Activated CD4-positive, alpha-beta T cell treated with anti-CD3 and anti-CD28 coated beads, Interleukin-2, Interleukin-4, amounts not matched to agents 100 ng/mL and 50 ng/mL, durations not matched to agents 16 hours and 8 hours (primary cell): ENCODE measurements at places on chromosomes 11 and 22.
A peak's percentile ranks its signal among the peaks of the same experiment; 100 is the strongest.

GRCh38 chr11:3947061-3947460 lies 91.6 kb downstream of the STIM1 start:
- DNase-seq: peak; percentile 88

DNA sequence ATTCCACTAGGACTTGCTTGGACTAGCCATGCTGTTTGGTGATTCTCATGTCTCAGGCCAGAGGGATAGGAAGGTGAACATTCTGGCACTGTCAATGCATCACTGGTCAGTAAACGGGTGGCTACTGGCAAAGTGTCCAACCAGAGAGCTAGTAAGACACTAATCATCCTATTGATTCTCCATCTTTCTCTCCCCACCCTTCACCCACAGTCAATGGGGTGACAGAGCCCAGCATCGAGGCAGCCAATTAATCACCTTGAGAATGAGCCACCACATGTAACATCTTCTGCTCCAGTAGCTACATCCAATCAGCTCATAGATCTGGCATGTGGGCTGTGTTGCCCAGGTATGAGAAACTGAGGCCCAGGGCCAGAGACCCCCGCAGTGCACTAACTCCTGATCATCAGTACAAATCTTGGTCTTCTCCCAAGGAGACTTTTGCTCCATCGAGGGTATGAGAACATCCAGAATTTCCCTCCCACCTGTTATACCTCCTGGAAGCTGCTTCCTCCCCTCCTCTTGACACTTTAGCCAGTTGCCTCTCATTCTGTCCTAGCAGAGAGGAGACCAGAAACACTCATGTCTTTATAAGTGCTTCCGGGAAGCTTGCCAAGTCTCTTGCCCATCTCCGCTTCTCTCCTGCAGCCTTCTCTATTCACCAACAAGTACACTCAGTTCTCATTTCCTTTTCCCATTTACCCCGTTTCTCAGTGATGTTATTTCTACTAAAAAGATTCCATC lies 17.0 kb downstream of the HTR3A start:
- no peak for DNase-seq

DNA sequence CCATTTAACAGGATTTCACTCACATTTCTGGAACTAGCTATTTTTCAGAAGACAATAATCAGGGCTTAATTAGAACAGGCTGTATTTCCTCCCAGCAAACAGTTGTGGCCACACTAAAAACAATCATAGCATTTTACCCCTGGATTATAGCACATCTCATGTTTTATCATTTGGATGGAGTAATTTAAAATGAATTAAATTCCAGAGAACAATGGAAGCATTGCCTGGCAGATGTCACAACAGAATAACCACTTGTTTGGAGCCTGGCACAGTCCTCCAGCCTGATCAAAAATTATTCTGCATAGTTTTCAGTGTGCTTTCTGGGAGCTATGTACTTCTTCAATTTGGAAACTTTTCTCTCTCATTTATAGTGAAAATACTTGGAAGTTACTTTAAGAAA lies 9.2 kb downstream of the PRSS23 start:
- DNase-seq: no peak

GRCh38 chr11:36011574-36011973 lies 67.7 kb downstream of the LDLRAD3 start:
- DNase-seq: no peak

GRCh38 chr11:120854988-120855387 lies 168.9 kb upstream of the TBCEL start:
- no peak for DNase-seq

DNA sequence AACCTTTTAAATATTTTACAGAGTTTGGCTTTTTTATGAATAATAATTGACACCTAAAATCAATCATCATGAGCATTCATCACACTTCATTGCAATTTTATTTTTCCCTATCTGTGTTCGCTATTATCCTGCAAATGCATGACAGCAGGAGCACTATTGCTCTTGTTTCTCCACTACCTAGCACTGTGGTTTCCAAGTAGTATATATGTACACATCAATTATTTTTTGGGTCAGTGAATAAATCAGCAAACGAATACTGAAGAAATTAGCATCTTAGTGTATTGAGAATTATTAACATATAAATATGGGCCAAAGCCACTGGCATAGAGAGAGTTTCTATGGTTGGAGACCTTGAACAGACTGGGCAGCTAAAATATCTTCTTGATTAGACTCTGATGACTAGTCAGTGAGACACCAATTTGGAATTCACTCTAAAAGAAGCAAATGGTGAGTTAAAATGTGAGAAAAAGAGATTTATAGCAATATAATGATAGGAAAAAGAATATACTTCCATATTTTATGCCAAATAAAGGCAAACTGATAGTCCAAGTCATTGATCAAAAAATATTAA lies 731.1 kb upstream of the LUZP2 start:
- DNase-seq: no peak

DNA sequence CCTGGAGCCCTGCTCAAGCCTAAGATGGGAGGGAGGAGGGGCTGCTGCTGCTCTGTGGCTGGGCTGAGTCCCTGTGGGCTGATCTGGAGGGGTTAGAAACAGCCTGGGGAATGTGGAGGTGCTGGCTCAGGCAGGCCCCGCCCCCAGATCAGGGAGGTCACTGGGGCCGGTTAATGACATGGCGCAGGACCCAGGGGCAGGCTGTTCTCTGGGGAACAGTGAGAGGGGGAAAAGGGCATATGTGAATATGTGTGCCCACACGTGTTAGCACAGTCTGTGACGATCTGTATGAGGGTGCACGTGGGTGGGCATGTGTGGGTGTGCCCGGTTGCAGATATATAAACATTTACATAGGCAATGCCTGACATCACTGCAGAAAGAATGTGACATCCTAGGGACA lies 143.5 kb downstream of the MIAT start:
- DNase-seq: no peak

DNA sequence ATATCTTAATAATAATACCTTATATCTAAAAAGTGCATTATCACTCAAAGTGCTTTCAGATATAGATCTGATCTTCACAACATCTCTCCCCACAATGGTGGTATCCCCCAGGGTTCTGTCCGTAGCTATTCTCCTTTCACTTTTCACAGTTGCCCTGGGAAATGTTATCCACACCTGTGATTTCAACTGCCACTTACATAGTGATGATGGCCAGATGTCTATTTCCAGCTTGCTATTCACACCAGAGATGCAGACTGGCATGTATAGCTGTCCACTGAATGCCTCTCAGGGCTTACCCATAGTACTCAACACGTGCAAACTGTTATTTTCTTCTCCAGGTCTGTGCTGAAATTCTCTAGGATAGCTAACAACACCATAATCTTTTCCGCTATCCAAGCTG lies 724.7 kb downstream of the DLG2 start:
- DNase-seq: no peak

- DNase-seq: peak; percentile 50
Observed at GRCh38 chr22:17980638-17981051, 43.7 kb downstream of the MICAL3 start.

DNA sequence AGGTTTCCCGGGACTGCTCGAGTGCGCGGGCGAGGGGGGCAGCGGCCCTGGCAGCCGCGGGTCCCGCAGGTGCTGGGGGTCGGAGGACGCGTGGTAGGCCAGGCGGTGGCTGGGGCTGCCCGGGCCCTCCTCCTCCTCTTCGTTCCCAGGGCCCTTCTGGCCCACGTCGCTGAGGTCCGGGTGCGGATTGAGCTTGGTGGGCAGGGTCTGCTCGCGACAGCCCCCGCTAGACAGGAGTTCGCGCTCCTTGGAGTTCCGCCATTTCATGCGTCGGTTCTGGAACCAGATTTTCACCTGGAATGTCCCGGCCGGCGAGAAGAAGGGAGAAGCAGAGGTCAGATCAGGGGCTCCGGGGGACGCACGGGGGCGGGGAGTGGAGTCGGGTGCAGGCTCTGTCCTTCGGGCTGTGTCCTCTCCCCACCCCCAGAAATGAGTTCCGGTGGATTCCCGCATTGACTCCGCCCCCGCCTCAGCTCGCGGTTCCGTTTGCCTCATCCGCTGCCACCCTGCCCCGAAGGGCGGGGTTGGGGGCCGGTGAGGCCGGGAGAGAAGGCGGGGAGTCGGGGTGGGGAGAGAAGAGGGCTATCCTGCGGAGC lies 3.9 kb downstream of the DBX1 start:
- no peak for DNase-seq

- DNase-seq: no peak
Observed at GRCh38 chr22:35978889-35979288, 49.7 kb downstream of the RBFOX2 start.

GRCh38 chr11:123742031-123742723 lies 717 bp upstream of the ZNF202 start:
- no peak for DNase-seq

DNA sequence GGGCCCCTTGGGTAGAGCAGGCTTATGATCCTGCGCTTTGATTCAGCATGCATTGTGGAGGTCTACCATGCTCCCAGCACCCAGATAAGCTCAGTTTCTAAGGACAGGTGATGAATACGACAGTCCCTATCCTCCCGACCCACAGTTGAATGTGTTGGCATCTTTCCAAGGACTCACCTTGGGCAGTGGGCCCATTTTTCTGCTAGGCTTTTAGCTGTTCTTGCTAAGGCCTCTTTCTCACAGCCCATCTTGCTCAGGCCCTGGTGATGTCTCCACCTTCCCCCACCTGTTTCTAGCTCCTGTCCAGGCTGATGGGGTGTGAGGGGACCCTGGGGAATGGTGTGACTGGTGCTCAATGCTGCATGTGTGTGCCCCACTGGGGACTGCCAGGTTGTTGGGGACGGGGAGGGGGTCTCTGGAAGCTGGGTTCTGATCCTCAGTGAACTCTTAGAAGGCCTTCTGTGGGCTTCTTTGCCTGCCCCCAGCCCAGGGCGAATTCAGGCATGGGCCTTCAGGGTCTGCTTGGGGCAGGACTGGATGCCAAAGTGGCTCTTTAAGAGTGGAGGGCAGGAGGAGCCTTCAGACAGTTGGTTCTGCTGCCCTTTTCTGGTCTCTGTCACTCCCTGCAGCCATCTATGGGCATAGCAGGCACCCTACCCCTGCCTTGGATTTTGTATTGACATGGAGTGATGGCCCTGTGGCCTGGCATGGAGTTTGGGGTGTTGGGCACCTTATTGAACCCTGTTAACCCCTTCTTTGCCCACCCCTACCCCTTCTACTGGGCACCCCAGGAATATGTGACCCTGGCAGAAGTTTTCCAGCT lies 33.1 kb downstream of the PHLDB1 start:
- DNase-seq: no peak

- DNase-seq: no peak
Observed at GRCh38 chr11:82818409-82819043, 81.7 kb downstream of the PRCP start.

GRCh38 chr22:40276996-40277823 lies 69.1 kb upstream of the ADSL start:
- no peak for DNase-seq

- peak; percentile 92 for DNase-seq
Observed at GRCh38 chr11:133928628-133929059, 28.1 kb downstream of the IGSF9B start.

- no peak for DNase-seq
Observed at GRCh38 chr11:74672956-74673692, 58.1 kb downstream of the CHRDL2 start.

- DNase-seq: no peak
Observed at GRCh38 chr11:124896071-124896750, 1.5 kb downstream of the ROBO4 start.

- DNase-seq: no peak
Observed at GRCh38 chr22:30325065-30325720, 1.5 kb downstream of the TBC1D10A start.

- no peak for DNase-seq
Observed at GRCh38 chr11:119721129-119722120, 7.6 kb downstream of the NECTIN1 start.

DNA sequence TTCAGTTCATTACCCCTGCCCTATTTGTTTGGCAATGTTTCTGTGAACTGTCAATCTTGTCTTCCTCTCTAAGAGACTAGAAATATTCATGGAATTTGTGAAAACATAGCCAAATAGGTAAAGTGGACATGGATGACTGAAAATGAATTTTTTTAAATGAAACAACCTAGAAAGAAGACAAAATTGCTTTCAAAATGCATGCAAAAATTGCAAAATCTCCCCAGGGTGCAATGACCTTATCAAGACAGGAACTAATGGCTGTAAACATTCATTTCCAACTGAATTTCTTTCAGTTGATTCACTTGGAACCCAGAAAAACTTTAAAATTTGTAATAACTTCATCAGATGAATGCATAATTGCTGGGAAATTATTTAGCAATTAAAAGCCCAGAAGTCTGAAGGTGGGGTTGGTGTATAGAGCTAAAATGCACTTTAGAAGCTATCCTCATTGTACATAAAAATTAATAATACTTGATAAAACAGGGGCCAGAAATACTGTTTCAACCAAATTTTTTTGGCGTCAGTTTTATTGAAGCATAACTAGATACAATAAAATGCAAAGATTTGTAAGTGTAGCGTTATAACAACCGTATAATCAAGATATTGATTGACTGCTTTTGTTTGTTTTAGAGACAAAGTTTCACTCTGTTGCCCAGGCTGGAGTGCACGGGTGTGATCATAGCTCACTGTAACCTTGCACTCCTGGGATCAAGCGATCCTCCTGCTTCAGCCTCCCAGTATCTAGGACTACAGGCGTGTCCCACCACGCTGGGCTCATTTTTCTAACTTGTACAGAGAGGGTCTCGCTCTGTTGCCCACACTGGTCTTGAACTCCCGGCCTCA lies 27.6 kb upstream of the SLC35C1 start:
- DNase-seq: no peak

- no peak for DNase-seq
Observed at GRCh38 chr11:67576735-67577475, 6.7 kb upstream of the GSTP1 start.

DNA sequence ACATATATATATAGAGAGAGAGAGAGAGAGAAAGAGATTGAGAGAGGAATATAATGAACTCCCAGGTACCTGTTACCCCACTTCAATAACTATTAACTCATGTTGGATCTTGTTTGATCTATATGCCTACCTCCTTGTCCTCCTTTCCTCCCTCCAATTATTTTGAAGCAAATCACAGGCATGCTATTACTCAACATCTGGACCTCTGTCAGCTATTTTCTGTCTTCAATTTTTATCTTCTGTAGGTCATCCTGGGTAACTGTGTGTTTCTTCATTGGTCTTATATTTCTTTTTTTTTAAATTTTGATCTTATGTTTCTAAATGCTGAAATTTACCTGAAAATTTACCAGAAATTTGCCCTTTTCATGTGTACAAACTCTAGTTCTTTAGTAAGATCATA lies 24.8 kb downstream of the UVRAG start:
- DNase-seq: no peak

GRCh38 chr22:50326225-50326955 lies 422 bp downstream of the DENND6B start:
- DNase-seq: no peak

DNA sequence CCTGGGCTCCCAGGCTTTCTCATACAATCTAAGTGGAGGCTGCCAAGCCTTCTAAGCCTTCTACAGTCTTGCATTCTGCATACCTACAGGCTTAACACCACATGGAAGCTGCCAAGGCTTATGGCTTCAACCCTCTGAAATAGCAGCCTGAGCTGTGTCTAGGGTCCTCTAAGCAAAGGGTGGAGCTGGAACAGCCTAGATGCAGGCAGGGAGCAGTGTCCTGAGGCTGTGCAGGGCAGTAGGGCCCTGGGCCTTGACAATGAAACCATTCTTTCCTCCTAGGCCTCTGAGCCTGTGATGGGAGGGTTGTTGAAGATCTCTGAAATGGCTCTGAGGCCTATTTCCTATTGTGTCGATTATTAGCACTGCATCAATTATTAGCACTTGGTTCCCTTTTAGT lies 150.9 kb upstream of the GRK3 start:
- no peak for DNase-seq
